ENCODE measurements at places on chromosomes 7 and 10.

DNA sequence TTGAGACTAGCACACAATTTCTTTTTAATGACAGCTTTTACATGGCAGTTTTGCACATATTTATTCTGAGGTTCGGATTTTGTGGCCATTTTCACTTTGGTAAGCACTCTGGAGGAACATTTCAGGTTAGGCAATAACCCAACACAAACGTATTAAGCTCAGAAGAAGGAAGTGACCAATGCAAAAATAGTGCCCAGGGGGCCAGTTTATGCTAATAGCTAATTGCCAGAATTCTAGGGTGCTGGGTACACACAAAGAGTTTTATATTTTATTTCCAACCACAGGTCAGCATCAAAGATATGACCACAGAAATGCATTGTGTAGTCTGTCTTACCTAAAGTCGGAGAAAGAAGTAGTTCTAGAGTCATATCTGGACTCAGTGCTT, 8.4 kb upstream of the AGR2 start:
- DNase-seq: no peak

GRCh38 chr7:16851829-16852228, 30.0 kb downstream of the AGR3 start:
- DNase-seq: peak; percentile 47

- DNase-seq: no peak
These were observed 6.8 kb upstream of the ASB15 start for GRCh38 chr7:123594813-123595241.

GRCh38 chr7:107469929-107470328, at the start of gene GPR22:
Gene GPR22 (plus strand): TSS chr7:107470057. CDS start chr7:107474061, 4,004 bp downstream.
- DNase-seq: no peak

- no peak for DNase-seq
These were observed 335.3 kb downstream of the SUGCT start for GRCh38 chr7:40470091-40470592.

- no peak for DNase-seq
These were observed 36.9 kb upstream of the CDHR3 start for GRCh38 chr7:105926131-105926530.

GRCh38 chr10:1674501-1674900, 62.8 kb downstream of the ADARB2 start:
- no peak for DNase-seq

DNA sequence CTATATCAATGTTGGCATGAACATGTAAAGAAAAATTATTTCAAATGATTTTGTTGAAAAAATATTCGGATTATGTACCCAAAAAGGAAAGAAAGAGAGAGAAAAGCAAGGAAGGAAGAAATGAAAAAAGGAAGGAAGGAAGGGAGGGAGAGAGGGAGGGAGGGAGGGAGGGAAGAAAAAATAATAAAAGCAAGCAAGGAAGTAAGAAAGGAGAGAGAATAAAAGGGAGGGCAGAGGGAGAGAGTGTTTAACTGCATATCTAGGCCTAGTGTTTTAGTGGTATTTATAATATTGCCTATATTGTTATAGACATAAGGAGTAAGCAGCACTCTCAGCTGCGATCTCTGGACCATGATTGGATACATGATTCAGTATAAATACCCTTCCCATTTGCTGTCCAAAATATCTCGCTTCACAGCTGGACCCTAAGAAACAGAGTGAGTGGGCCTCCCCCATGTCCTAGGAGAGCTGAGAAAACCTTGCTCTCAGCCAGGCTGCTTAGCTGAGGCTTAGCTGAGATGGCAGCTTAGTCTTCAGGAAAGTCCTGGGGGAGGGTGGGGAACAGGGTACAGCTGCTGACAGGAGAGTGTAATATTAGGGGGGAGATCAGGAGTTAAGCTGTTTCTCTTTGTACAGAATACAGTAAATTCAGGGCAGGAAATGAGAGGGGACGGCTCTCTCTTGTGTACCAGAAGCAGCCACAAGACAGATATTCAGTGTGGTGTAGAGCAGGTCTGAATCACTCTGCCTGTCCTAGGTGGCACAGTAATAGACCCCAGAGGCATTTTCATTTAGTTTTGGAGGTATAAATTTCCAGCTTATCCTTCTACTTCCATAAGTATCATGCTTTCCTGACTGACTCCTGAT, 66.8 kb upstream of the TARP start:
- no peak for DNase-seq

DNA sequence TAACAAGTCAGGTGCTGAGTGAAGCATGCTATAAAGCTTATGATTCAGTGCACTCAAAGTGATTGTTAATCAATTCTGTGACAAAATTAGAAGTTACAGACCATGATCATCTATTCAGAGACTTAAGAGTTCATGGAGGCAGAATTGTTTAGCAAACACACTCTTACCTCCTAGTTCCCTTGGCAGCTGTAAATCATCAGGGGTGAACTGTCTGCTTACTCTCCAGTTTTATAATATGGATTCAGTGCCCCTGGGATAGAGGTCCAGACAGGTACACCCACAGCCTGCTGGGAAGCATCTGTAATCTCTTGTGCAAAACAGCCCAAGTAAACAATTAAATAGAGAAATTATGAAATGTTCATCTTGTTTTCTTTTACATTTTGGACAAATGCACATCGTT, 835.0 kb upstream of the COBL start:
- no peak for DNase-seq

DNA sequence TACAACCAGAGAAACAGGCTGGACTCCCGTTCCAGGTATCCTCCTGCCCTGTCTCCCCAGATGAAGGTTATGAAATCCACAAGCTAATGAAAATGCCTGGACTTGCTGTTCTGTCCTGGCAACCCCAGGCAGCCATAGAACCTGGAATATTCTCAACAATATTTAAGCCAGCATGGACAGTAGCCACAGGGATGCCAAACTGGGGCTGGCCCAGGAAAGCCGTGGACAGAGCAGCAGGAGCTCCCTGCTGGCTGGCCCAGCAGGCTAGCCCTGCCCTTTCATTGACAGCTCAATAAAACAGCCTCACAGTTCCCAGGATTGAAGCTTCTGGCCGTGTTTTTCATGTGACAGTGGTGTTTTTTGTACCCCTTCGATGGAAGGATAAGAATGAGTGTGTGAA, 230.6 kb downstream of the BMPER start:
- DNase-seq: no peak
